NCI-H1436 treated with DMSO at 0.1 percent for 48 hours (cell line): ENCODE measurements at places on chromosomes 6 and 20.

- no peak for DNase-seq
Measured at GRCh38 chr6:51077821-51078518, 259.3 kb downstream of the TFAP2B start.

GRCh38 chr20:60765821-60766403, 486.1 kb upstream of the CDH4 start:
- DNase-seq, result no peak

DNA sequence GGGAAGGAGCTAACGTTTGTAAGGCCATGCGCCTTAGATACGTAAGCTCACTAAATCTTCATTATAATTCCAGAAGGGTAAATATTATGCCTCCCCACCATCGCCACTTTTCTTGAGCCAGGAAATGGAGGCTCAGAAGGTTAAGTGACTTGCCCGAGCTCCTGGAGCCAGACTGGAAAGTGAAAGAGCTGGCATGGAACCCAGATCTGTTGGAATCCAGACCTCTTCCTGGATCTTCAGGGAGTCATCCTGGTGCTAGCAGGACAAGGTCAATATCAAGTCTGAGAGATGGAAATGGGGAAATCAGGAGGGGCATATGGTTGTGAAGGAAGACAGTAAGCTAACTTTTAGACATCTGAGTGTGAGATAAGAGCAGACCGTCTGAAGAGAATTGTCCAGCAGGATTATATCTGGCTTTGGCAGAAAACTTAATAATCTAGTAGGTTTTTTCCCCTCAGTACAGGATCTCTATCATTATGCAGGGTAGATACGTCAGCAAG, 6.2 kb downstream of the TMEM200A start:
- DNase-seq, result no peak

DNA sequence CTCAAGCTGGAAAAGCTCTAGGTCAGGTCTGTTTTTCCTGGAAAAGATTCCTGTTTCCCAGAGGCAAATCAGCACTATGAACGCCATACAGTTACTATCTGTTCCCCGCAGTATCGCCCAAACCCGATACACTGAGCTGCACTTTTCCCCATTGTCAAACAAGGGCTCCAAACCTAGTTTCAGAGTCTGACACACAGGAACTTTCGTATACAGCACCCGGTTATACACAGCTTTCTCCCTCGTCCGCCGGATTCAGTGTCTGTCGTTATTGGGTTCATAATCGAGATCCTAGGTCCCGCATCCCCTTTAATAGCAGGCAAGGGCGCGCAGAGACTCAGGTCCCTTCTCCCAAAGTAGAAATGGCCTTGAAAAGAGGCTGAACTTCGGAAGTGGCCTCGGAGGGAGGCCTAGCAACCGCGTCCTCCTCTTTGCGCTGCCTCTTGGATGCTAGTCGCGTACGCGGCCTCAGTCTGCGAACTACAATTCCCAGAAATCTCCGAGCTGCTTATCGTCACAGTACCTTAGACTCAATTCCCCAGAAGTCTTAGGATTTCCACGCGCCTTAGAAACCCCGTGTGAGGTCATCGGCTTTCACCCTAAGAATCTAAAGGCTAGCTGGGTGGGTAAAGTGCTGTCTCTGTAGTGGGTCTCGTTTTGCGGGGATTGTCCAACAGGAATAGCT, 34.2 kb downstream of the ZNF391 start:
- DNase-seq, result no peak

- DNase-seq, result no peak
Measured at GRCh38 chr6:135230711-135231468, 49.8 kb downstream of the MYB start.

- DNase-seq, result no peak
Measured at GRCh38 chr20:20892328-20892727, 179.9 kb upstream of the RALGAPA2 start.

- DNase-seq, result peak; percentile 47
Measured at GRCh38 chr6:114446342-114446741, 103.5 kb upstream of the HS3ST5 start.

DNA sequence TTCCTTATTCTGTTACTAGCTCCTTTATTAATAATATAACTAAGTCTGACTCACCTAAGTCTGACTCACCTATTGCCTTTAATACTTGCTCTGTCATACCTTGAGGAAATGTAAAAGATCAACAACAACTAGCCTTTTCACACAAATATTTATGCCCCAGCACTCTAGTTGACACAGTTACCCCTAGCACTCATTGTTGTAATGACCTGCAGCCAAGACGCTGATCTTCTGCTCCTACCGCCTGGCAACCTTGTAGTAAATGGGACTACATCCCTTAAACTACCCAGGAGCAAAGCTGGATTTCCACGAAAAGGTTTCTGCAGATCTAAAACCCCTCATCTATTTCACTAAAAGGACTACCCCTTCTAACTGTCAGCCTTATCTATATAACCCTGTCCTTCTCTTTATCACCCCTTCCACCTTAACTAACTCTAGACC, 90.0 kb downstream of the PLG start:
- DNase-seq, result no peak

DNA sequence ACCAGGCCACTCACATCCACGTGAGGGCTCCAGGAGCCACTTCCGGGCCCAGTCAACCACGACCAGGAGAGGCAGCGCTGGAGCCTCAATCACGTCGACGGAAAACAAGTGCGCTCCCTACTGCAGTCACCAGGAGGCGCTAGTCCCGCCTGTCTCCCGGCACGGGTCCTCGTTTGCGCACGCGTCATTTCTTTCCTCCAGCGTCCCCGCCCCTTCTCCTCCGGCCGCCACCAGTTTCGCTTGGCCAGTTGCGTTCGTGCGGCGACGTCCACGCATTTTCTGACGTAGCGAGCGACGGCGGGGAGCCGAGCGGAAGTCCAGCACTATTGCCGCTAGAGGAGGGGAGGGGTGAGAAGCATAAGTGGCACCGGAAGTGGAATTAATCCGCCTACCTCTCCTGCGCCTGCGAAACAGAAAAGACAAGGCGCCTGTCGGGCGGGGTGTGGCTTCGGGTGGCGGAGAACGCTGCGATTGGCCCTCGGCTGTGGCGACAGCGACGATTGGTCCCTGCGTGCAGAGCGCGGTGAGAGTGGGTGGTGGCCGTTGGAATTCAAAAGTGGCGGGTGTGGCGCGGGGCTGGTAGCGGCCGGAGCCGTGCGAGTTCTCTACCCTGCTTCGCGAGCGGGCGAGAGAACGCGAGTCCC, at the start of gene KIFC1:
Gene KIFC1 (plus strand): TSS at position 546 of the 644 bp plus-strand sequence. CDS start 163 bp downstream, outside the sequence.
- DNase-seq, result peak; percentile 97

DNA sequence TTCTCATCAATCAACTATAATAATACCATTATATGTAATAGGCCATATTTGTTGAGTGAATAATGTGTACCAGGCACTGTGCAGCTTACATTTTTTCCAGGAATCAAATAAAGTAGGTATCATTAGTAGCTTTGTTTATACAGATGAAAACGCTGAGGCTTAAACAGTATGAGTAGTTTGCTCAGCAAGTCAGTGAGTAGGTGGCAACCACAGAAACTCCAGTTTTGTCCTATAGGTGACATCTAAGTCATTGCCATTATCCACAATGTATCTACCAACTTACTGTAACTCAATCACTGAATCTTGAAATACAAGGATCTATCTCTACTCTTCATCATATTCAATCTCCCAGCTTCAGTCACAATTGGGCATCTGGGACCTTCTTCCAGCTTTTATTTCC, 29.8 kb upstream of the TPBG start:
- no peak for DNase-seq

- DNase-seq, result no peak
Measured at GRCh38 chr6:10901770-10902169, 14.9 kb downstream of the SYCP2L start.

- DNase-seq, result peak; percentile 33
Measured at GRCh38 chr6:157187182-157188083, 135.9 kb downstream of the TMEM242 start.

DNA sequence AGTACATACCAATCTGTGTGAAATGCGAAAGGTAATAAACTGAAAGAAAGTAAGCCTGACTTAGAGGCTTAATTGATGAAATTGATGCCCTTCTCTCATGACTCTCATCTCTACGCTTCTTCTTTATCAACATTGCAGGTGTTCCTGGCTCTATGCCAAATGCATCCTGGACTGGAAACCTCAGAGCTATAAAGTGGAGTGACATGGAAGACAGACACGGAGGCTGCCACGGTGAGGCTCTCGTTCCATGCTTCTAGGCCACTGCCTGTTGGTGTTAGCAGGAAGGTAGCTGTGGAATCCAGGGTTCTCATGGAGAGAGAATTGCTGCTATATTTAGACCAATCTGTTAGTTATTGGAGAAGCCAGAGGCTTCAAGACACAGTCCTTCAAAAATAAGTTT, 73.2 kb downstream of the C6orf52 start:
- no peak for DNase-seq

DNA sequence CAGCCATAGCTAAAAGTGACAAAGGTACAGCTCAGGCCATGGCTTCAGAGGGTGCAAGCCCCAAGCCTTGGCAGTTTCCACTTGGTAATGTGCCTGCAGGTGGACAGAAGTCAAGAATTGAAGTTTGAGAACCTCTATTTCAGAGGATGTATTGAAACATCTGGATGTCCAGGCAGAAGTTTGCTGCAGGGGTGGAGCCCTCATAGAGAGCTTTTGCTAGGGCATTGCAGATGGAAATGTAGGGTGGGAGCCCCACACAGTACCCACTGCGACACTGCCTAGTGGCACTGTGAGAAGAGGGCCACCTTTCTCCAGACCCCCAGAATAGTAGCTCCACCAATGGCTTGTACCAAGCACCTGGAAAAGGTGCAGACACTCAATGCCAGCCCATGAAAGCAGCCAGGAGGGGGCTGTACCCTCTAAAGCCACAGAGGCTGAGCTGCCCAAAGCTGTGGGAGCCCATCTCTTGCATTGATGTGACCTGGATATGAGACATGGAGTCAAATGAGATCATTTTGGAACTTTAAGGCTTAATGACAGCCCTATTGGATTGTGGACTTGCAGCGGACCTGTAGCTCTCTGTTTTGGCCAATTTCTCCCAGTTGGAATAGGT, 1299.4 kb upstream of the MAP3K7 start:
- no peak for DNase-seq
